ENCODE measurements at places on chromosomes 6 and 20. TPM values are rescaled to one million over a fixed set of nuclear protein-coding genes. Genes with fewer than 3 reads are reported as not detected.

- no peak for DNase-seq
These were observed 6.0 kb downstream of the PPIL6 start for GRCh38 chr6:109434456-109434855.

RAD21L1 gene
- polyA plus RNA-seq, result not detected

DNA sequence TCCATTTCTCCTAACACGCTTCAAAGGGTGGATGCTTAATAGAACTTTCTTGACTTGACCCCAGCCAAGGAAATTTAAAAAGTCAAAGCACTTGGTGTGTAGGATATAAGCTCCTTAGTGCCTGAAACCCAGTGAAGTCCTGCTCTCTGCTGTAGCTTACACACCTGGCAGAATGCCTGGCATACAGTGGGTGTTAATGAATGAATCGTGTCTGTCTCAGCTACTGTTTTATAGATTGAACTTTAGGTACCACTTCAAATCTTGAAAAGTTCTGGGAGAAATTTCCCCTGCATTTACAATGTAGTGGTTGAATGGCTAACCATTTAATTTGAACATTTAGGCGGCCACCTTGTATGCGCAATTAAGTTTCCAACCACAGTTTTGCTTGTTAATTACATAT, 70.5 kb upstream of the ZNF217 start:
- no peak for DNase-seq

DNA sequence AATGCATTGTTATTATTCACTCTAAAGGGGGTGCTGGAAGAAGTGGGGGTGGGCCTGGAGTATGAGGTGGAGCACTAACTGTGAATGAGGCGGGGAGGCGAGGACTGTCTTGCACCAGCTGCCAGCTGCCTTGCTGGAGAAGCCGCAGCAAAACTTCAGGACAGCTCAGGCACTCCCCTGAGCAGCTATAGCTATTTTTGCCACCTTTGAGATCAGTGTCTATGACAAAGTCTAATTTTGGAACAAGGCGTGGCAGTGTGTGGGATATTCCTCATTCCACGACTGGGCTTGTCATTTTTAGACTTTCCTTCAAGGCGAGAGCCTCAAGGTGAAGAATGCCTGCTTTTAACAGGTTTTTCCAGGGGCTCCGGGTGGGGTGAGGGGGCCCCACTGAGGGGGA, 143.8 kb downstream of the DOK5 start:
- DNase-seq, result no peak

GRCh38 chr20:10430704-10431103, 3.3 kb downstream of the MKKS start:
- DNase-seq, result no peak

GRCh38 chr6:52739627-52740026, 23.6 kb downstream of the GSTA2 start:
- DNase-seq, result no peak

DNA sequence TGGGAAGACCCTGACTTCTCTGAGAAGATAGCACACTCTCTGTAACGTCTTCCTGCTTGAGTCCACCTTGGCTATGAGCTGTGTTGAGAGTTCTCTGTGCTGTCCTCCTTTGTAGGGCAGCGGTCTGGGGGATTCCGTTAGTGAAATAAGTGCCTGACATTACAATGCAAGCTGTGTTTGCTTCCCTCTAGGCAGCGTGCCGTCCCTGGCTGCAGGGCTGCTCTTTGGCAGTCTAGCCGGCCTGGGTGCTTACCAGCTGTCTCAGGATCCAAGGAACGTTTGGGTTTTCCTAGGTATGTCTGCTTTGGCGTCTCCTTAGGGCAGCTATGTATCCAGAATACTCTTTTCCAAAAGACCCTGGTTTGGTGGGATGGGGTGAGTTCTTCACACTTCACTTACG, 2.8 kb downstream of the TMEM14C start:
- no peak for DNase-seq
